ENCODE measurements at places on chromosomes 3 and 15. TPM values are rescaled to one million over a fixed set of nuclear protein-coding genes. Genes with fewer than 3 reads are reported as not detected.

DNA sequence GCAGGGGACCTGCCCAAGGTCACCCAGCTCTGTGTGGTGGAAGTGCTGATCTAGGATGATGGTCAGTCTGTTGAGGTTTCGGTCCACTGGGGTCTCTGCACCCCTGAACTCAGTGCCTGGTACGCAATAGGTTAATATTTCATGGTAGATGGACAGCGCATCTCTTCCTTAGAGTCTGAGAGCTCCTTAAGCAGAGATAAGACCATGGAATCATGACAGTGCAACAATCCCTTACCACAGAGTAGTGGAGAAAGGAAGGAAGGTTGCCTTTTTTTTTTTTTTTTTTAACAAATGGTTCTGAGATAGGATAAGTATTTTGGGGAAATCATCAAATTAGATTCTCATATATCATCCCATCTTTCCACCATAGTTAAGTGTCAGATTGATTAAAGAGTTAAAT is 79.8 kb upstream of the SLC6A1 start:
- DNase-seq = no peak
- no peaks in the 10 kb centered on the region for H3K36me3 ChIP-seq
- no peaks in the 10 kb centered on the region for H3K27me3 ChIP-seq

DNA sequence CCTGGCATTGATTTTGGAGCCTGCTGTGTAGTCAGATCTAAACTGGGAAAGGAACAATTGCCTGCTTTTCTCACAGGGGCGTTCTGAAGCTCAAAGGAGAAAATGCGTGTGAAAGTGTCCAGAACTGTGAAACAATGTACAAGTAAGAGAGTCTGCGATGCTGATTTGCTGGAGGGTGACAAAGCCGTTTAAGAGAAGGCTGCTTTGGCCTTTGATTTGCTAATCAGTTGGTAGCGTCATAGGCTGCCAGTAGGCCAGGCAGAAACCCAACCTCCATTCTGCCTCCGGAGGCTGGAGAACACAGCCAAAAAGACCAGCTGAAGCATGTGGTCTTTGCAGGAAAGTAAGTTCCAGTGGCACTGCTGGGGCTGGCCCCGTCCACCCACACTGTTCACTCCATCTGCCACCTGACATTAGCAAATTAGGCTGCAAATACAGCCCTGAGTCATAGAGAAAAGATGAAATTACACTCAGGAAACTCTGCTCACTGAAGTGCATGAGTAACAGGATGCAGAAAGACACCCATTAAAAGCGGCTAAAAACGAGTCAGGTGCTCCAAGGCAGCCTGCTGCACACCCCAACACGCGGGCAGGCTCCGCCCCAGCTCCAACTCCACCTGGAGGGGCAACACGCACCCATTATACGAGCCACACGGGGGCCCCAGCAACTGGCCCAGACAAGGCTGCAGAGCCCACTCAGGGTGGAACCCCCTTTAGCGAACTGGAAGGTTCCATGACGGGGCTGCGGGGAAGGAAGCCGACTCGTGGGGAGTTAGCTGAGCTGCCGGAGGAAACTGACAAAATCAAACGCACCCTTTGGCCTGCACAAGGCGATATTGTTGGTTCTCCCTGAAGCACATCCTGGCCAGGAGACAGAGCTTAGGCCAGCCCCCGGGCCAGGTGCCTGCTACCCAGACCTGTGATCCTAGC is 31.6 kb downstream of the ZDHHC19 start:
- H3K4me3 ChIP-seq = no peak overlapping the region
- peaks cover 4% of the 10 kb centered on the region for H3K4me1 ChIP-seq
- peak; percentile 73 for DNase-seq
- H3K36me3 ChIP-seq = no peaks in the 10 kb centered on the region
- peak overlapping the region; percentile 93 for H3K27ac ChIP-seq
- H3K27me3 ChIP-seq = no peaks in the 10 kb centered on the region

The GRK7 gene
- total RNA-seq = not detected

DNA sequence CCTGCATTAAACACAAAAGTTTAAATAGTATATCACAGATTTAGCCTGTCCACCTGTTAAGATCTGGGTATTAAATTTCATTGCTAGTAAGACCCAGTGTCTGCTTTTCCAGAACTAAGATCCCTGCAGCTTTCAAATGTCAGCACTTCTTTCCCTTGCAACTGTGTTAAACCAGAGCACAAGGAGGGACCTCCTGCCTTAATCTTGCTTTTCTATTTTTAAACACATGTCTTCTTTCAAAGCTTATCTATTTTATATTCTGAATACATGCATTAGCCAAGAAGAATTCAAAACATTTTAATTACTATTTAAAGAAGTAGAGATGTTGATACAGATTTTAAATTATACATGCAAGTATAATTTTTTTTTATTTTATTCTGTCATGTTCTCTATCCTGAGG is 315.1 kb downstream of the ARPP21 start:
- no peak overlapping the region for H3K27ac ChIP-seq
- no peaks in the 10 kb centered on the region for H3K4me1 ChIP-seq
- H3K27me3 ChIP-seq = no peaks in the 10 kb centered on the region

- no peak overlapping the region for H3K4me3 ChIP-seq
- DNase-seq = no peak
- no peak overlapping the region for H3K27ac ChIP-seq
- no peaks in the 10 kb centered on the region for H3K4me1 ChIP-seq
These were observed 2.1 kb downstream of the ZKSCAN7 start for GRCh38 chr3:44557074-44557473.

GRCh38 chr3:65548848-65549625 is 489.7 kb downstream of the MAGI1 start:
- H3K27me3 ChIP-seq = peaks cover 26% of the 10 kb centered on the region
- H3K36me3 ChIP-seq = no peaks in the 10 kb centered on the region
- peak overlapping the region; percentile 75 for H3K4me3 ChIP-seq
- DNase-seq = peak; percentile 78

DNA sequence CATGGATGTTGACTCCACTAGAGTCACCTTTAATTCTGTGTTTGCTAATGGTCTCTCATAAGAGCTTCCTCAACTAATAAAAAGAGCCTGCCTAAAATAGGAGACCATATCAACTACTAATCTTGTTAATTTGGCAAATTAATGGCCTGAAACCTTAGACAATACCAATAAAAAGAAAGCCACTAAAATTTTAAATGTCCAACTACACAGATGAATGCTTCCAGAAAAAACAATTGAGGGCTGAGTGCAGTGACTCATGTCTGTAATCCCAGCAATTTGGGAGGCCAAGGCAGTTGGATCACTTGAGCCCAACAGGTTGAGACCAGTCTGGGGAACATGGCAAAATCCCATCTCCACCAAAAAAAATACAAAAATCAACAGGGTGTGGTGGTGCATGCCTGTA is 230.9 kb downstream of the NSUN3 start:
- no peak overlapping the region for H3K27ac ChIP-seq
- peaks cover 3% of the 10 kb centered on the region for H3K4me1 ChIP-seq
- no peaks in the 10 kb centered on the region for H3K36me3 ChIP-seq
- peak overlapping the region; percentile 38 for H3K4me3 ChIP-seq

GRCh38 chr15:50248994-50249582 is 16.4 kb downstream of the HDC start:
- no peaks in the 10 kb centered on the region for H3K36me3 ChIP-seq
- H3K27ac ChIP-seq = no peak overlapping the region
- DNase-seq = peak; percentile 9
- peaks cover 26% of the 10 kb centered on the region for H3K27me3 ChIP-seq

The RARB gene
- 17.4 TPM for total RNA-seq
